ENCODE measurements at places on chromosomes 3 and 15.

DNA sequence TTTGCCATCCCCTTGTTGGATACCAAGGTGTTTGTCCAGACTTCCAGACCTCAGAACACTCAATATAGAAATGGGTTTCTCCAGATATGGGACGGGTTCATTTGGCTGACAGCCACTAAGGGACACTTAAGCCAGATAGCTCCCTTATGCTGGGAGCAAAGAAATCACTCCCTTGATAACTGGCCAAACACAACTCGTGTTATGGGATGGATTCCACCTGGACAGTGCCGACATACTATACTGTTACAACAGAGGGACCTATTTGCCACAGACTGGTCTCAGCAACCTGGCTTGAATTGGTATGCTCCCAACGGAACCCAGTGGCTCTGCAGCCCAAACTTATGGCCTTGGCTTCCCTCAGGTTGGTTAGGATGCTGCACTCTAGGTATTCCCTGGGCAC is 114.0 kb upstream of the PLCL2 start:
- no peak for DNase-seq

- DNase-seq, result peak; percentile 29
Observed at GRCh38 chr3:160757233-160758106, 1.4 kb downstream of the PPM1L start.

- DNase-seq, result no peak
Observed at GRCh38 chr15:91946581-91947292, 93.2 kb downstream of the SLCO3A1 start.

- no peak for DNase-seq
Observed at GRCh38 chr3:140686128-140686527, 8.3 kb downstream of the TRIM42 start.

DNA sequence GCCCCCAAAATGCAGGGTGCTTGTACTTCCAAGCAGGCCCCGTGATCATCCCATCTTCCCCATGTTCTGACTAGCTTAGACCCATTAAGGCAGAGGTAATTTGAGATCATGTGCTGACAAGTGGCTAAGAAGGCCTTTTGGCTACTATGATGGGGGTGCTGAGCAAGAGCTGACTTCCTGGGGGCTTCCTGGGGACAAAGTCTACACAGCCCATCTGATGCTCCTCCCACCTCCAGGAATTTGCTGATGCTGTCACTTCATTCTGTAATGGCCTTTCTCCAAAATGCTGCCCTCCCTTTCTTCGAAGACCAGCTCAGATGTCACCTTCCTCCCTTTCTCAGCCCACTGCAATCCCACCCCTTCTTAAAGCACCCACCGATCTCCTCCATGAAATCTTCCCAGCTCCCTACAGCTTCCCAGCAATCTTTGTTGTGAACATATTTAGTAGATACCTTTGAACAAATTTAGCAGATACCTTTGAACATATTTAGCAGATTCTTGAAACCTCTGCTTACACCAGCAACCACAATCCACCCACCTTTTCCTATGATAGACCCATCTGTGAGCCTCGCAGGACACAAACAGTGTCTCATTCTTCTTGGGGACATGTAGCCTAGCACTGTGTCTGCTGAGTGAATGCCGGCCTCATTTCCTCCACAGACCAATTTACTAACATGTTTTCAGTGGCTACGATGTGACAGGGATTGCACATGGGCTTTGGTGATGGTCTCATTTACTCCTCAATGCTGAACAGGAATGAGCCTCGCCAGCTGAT is 223.3 kb downstream of the EPHB1 start:
- no peak for DNase-seq

GRCh38 chr3:48848816-48849515 is 1.3 kb upstream of the PRKAR2A start:
- DNase-seq, result no peak

DNA sequence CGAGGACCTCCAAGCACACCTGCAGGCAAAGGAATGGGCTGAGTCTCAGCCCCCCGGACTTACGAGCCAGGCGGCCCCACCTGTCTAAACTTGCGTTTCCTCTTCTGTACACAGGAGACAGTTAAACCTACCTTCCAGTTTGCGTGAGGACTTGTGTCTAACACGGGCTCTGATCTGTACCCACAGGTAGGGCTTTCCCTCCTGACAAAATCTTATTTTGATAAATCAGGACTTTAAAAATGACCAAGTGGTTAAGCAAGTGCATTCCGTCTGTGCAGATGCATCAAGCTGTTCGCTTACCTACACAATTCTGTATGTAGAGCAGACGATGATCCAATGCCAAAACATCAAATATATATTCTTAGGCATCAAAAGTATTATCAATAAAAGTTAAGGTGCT is 238.0 kb downstream of the XXYLT1 start:
- no peak for DNase-seq

- DNase-seq, result no peak
Observed at GRCh38 chr15:71011503-71012155, 103.6 kb upstream of the THSD4 start.

DNA sequence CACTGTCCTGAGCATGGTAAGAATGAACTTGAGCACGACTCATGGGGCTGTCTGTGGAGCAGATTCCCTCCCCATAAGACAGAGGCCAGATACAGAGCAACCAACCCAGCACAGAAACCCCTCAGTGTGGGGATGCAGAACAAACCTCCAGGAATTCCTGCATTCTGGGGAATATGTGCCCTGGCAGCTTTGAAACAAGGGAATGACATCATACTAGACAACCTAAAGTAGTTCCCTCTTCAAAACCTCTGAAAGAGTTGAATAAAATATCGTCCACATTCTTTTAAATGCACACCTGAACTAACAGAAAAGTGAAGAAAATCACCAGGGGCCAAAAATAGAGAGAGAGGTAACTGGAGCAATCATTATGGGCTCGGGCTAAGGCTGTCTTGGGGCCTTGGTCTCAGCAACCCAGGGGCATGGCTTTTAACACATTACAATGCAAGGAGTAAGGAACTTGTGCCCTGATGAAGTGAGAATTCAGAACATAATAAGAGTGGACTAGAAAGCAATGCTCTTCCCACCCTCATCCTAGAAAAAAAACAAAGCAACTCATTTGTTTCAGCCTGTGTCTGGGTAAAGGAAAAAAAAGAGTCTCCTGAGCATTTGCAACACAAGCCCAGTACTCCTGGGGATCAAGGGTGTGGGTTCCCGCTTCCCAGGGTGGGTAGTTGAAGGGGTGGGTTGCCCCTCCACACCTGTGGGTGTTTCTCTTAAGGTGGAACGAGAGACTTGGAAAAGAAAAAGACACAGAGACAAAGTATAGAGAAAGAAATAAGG is 43.9 kb downstream of the ADIPOQ start:
- no peak for DNase-seq

DNA sequence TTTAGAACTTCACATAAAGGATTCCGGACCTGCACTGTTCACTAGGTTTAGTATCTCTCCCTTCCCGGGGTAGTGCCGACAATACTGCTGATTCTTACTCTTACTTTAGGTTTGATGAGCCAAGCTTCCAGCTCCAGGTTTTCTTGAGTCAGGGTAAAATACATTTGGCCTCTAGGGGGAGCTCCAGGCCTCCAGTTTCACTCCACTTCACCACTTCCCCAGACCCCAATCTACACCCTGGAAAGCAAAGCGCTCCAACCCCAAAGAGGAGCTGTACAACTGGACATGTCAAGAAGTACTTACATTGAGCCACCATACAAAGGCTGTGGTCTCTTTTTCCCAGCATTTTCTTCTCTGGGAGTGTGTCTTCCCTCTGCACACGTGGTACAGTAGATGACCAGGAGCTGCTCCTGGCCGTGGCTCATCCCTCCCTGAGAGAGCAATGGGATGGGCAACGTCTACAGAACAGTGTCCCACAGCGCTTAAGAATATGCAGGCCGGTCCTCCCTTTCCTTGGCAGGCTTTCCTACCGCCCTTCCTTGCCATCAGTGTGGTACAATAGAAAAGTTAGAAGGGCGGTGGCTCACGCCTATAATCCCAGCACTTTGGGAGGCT is 93.9 kb upstream of the CCDC80 start:
- peak; percentile 82 for DNase-seq

- DNase-seq, result no peak
Observed at GRCh38 chr15:78237146-78237545, 2.8 kb upstream of the ACSBG1 start.

DNA sequence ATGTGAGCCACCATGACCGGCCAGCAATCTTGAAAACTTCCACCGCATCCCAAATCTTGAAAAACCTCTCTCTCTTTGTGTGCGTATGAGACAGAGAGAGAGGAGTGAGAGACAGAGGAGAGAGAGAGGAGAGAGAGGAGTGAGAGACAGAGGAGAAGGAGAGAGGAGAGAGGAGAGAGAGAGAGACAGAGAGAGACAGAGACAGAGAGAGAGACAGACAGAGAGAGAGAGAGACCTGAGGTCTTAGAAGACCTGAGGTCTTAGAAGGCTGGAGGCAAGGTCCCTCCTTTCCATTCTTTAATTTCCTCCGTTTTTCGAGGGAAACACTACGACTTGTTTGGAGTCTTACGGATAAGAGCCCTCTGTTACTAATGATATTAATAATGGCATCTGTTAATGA is 39.5 kb downstream of the TMEM40 start:
- no peak for DNase-seq

GRCh38 chr3:56645407-56645806 is 37.7 kb downstream of the TASOR start:
- DNase-seq, result no peak

- DNase-seq, result no peak
Observed at GRCh38 chr15:80012060-80012726, 41.2 kb upstream of the BCL2A1 start.

- DNase-seq, result peak; percentile 42
Observed at GRCh38 chr15:78075490-78076230, 1.9 kb downstream of the TBC1D2B start.

GRCh38 chr3:55524565-55525244 is 37.6 kb upstream of the WNT5A start:
- no peak for DNase-seq

DNA sequence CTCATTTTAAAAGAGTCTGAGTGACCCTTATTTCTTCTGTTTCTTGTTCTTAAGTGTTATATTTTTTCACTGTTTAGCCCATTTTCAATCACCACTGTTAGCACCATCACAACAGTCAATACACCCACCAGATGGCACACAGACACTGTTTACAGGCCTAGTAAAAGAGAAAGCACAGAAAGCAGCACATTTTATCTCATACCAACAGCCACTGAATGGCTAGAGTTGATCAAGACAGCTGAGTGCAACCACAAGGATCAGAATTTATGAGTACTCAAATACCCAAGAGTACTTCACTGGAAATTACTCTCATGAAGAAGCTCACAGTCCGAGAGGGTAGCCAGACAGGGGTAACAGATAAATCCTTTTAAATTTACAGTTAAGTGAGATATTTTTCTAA is 127.0 kb downstream of the TFDP2 start:
- DNase-seq, result peak; percentile 23

GRCh38 chr15:78564743-78565096 is 600 bp upstream of the CHRNA5 start:
- no peak for DNase-seq

DNA sequence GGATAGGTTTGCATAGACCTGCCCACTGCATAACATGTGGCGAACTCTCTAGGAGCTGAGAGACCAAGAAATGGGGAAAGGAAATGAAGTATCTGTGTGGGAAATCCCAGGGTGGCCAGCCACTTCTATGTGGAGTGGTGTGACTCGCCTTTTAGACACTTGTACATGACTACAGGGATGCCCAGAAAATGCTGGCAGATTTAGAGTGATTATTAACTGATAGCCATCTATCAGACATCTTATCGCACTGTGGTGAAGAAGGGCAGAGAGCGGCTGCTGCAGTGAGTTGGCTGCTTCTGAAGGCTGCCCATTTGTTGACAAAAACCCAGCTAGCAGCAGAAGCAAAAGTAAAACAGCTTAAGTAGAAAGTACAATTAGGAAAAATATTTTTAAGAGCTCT is 18.1 kb upstream of the STAC start:
- DNase-seq, result no peak

DNA sequence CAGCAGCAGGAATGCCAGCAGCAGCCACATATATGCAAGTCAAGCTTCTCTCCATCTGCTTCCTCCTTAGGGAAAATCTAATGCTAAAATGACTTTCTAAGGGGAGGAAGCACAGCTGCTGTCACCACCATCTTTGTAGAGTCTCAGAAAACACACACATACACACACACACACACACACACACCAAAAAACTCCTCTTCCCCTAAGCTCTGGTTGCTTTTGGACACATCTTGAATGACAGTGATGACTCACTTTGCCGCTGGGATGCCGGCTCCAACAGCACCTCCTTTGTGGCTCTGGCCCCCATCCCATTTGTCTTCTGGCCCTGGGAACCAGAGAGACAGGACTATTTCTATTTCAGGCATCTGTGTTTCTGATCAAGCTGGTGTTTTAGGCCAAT is 124.8 kb upstream of the GOLIM4 start:
- no peak for DNase-seq

DNA sequence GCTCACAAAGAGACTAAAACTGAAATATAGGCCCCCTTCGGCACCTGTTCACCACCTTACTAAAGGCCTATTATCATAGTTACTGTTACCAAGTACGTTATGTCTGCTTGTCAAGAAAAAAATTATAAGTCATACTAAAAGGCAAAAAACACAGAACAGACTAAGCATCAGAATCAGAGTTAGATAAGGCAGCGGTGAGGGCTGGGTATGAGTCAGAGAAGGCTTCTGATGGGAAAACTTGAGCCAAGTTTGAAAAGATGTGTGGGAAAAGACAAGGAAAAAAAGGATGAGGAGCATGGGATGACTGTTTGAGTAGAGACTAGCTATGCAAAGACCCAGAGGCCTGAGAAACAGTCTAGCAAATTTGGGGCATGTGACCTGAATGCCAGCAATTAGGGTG is 387.2 kb upstream of the SGO1 start:
- DNase-seq, result no peak

GRCh38 chr15:73865904-73866303 is 7.5 kb upstream of the TBC1D21 start:
- DNase-seq, result no peak

GRCh38 chr3:70823622-70824021 is 511.2 kb upstream of the MDFIC2 start:
- no peak for DNase-seq

DNA sequence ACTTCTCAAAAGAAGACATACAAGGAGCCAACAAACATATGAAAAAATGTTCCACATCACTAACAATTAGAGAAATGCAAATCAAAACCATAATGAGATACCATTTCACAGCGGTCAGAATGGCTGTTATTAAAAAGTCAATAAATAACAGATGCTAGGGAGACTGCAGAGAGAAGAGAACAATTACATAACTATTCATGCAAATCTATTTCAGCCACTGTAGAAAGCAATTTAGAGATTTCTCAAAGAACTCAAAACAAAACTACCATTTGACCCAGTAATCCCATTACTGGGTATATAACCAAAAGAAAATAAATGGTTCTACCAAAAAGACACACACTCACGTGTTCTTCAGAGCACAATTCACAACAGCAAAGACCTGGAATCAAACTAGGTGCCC is 116.3 kb downstream of the VPS13C start:
- no peak for DNase-seq

DNA sequence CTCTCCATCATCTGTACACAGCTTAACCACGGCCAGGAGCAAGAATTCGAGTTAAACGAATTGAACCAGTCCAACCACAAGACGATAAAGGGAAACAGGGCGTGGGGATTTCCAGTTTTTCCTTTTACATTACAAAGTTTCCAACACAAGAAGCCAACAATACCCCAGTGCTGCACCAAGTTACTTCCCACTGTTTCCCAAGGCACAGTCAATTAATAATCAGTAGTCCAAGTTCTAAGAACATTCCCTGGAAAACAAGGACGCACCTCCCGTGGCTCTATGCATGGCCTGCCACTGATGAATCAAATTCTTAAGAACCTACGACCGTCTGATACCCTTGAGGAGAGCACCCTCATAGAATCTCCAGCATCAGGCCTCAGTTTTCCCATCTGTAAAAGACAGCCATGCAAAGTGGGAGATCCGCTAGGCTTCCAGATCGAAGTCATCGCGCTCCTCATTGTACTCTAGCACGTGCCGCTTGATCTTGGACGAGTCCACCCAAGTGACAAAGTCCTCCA is 774 bp downstream of the IMP3 start:
- no peak for DNase-seq

Measured in BE2C (cell line).